Muscle of leg (tissue), 16 donors: ENCODE measurements at places on chromosomes 1 and 21. TPM values are rescaled to one million over a fixed set of nuclear protein-coding genes. Genes with fewer than 3 reads are reported as not detected.

DNA sequence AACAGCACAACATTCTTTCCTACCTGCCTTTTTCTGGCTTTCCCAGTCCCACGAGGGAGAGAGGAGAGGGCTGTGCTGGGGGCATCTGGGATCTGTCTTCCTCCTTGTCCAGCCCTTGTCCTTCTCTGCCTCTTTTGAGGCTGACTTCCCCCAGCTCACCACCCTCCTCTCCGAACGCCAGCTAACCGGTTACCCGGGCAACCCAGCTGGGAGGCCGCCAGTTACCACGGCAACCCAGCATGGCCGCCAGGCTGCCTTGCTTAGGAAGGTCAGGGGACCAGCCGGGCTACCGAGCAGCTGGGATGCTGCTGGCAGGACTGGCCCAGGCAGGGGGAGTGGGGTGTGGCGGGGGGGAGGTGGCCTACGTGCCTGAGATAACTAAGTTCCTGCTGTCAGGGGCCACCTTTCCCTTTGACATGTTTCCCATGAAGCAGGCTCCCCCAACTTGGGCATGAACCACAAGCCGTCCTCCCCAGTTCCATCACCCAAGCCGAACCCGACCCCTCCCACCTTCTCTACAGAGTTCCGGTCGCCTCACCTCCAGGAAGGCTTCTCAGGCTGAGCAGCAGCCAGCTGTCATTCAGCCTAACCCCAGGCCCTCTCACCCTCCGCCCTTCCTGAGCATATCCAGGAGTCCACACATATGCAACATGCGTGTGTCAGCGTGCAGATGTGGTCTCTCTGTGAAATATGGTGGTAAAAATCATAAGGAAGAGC is 8.7 kb downstream of the PLEKHA6 start:
- peak; percentile 84 for DNase-seq

DNA sequence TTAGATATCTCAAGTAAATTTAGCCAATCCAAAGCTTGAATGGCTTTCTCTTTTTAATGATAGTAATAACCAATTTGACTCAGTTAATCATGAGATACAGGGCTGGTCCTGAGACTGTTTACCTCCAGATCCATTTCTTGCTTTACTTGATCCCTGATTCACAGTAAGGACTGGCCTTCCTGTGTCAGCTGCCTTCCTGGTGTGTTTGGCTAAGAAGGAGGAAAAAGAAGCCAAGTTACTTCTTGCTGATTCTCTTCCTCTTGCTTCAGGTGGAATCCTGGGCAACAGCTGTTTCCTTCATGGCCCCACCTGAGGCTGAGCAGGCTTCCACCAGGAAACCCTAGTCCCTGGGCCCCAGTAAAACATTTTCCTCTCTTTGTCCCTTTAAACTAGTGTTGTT is 14.6 kb upstream of the RC3H1 start:
- peak; percentile 23 for DNase-seq

GRCh38 chr1:3058263-3059030 is 10.6 kb upstream of the PRDM16 start:
- DNase-seq = no peak

- DNase-seq = no peak
Observed at GRCh38 chr1:198241553-198241952, 84.8 kb downstream of the NEK7 start.

DNA sequence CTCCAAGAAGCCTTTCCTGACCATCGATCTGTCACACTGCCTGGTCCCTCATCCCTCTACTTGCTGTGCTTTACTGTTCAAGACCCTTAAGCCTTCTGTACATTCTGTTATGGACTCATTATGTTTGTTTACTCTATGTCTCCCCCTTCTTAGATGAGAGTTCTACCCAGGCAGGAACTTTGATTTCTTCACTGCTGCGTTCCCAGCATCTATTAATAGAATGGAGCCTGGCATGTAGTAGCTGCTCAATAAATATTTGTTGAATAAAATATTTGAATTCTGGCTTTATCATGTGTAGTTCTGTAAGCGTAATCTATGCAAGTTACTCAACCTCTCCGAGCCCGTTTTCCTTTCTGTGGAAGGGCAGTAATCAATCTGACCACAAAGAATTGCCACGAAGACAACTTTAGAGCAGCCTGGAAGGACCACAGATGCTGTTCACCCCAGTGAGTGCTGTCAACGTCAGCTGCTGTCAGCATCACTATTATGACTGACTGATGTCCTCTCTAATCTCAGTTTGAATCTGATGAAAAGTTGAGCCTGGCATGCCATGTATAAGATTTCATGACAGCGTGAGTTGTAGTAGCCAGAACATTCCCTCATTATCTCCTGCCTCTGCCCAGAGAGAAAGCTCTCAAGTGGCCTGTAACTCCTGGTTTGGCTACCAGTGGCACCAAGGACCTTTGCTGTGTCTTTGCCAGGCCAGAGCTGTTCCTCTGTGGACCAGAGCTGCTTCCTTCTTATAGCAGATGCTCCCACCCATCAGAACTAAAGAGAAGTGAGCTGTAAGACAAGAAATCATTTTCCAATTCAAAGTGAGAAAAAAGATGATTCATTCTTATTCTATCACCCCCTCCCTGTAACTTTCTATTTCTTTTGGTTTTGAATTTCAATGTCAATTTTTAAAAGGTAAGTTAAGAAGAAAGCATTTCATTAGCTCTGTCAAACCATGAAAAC is 94.5 kb downstream of the PRDM2 start:
- DNase-seq = no peak

GRCh38 chr1:162232034-162232711 is 144.5 kb downstream of the SPATA46 start:
- DNase-seq = no peak

DNA sequence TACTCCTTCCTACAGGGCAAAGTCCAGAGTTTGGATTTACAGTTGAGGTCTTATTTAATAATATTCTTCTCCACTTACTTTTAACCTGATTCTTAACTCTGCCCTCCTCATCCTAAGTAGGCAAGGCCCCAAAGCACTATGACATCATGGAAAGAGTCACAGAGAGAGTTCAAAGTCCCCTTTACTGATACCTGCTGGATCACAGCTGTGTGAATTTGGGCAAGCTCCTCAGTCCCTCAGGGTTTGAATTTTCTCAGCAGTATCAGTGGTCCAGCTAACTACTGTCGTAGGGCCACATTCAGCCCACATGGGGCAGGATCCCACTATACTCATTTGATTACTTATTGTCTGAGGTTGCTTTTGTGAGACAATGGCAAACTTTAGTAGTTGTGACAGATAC is 16.0 kb downstream of the TYW3 start:
- DNase-seq = no peak

DNA sequence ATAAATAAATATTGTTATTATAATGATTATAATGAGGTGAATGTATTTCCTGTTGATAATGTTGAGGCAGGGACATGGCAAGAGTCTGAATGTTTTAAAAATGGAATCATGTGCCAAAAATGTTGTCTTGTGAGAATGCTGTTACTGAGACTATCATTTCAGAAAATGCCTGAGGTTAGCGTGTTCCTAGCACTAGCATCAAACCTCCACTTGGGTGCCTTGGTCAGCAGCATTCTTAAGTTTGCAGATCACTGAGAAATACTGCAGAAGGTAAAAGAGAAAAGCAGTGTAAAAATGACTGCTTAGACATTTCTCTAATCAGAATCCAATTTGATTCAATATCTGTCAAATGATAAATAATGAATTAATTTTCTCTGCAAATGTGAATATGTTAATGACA is 50.8 kb downstream of the OLFM3 start:
- DNase-seq = no peak

DNA sequence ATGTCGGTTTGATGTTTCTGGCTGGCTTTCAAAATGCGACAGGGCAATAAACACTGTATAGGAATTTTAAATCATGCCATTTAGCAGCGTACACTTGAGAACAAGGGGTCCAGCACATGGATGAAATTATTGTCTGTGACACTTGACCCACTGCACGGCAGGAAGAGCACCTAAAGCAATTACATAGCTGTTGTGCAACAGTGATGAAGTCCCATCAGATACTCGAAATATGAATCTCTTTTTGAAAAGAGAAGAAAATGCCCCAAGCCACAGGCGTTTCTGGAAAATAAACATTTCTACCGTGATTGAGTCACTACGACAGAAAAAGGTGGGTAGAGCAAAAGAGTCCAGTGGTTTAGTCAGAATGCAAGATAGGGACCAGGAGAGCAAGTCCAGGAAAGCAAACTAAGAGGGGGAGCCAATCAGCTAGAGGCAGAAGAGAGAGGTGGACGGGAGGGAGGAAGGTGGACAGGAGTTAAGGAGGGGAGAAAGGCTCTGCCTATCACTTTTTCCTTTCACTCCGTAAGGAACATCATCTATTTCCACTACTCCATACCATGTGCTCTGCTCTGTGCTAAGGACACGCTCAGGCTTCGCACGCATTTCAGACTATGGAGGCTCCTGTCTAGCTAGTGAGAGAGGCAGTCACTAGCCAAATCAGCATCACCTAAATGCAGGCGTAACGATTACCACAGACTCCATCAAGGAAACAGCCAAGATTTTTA is 6.4 kb downstream of the DSCAM start:
- DNase-seq = no peak

DNA sequence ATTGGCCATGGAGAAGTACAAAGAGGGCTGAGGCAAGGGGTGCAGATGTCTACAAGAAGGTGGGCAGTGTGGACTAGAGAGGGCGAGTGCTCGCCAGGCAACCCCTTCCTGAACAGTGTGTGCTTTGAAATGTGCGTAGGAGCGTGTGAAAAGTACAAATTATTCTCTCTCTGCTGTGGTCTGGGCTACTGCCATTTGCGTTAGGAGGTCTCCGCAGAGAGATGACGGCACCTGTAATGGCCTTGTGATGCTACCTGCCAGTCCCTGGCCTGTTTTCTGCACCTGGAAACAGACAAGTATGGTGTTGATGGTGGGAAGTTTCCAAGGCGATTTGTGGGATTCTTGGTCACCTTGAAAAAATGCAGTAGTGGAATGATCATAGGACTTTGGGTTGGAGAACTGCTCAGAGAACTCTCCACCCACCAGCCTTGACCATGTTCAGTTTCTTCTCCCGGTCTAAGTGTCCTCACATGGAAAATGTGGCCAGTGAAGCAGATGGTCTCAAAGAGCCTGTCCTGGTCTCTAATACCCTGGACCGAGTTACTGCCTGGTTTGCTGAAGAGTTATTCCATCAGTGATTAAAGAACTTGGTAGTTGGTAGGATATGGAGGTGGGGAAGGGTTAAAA is 74.5 kb downstream of the MRPS6 start:
- DNase-seq = no peak

- DNase-seq = no peak
Observed at GRCh38 chr1:203655671-203656070, 29.0 kb downstream of the ATP2B4 start.

GRCh38 chr1:74246315-74246714 is 11.1 kb downstream of the TNNI3K start:
- no peak for DNase-seq

DNA sequence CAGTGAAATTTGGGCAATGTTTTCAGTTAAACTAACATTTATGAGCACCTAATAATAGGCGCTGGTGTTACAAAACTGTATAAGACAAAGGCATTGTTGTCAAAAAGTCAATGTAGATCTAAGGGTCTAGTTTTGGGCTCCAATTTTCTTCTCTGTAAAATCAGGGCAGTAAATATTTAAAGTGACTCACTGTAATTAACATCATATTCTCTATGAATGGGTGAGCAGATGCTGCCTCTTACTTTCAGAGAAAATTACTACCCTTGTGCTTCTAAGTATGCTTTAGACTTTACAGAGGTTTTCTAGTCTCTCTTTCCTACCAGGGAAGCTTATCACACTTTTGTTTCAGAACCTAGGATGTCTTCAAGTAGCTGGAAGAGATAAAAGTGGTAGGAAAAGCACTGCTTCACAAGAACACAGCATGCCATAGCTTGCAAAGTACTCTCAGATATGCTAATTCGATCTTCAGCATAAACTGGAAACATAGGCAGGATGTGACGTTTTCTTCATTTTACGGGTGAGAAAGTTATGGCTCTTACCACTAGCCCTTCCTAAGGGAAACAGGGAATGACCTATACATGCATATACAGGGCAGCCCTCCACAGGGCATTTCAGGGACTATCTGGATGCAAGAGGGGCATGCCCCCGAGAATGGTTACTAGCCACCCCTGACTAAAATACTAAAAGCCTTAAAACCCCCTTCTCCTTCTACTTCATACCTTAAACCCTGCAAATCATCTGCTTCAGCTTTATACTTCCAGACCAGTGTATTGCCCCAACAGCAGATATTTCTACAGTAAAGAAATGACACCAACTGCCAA is 2.6 kb downstream of the C1orf116 start:
- no peak for DNase-seq

- DNase-seq = no peak
Observed at GRCh38 chr1:25145775-25146393, 86.4 kb downstream of the SYF2 start.

- no peak for DNase-seq
Observed at GRCh38 chr1:59697150-59697800, 117.5 kb upstream of the HOOK1 start.

DNA sequence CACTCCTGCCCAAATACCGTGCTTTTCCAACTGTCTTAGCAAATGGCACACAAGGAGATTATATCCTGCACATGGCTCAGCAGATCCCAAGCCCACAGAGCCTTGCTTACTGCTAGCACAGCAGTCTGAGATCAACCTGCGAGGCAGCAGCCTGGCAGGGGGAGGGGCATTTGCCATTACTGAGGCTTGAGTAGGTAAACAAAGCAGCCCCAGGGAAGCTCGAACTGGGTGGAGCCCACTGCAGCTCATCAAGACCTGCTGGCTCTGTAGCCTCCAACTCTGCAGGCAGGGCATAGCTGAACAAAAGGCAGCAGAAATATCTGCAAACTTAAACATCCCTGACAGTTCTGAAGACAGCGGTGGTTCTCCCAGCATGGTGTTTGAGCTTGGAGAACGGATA is 70.1 kb upstream of the PTBP2 start:
- no peak for DNase-seq

DNA sequence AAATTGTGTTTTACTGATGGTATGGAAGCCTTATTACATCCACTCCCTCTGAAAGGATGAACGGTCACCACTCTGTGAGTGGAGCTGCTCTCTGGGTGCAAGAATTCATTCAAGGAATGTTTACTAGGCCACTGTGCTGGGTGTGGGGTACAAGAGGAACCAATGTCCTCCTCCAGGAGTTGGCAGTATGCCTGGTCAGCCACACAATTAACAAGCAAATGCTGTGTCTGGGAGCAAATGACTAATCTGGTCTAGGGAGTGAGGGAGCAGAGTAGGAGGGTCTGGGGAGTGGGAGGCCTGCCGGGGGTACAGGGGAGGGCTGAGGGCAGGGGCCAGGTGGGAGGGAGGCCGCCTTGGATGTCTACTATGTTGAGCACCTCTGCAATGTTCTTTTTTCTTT is 27.2 kb upstream of the TDRD10 start:
- DNase-seq = peak; percentile 44

GRCh38 chr1:94980582-94981574 is 54.0 kb upstream of the CNN3 start:
- DNase-seq = peak; percentile 72

DNA sequence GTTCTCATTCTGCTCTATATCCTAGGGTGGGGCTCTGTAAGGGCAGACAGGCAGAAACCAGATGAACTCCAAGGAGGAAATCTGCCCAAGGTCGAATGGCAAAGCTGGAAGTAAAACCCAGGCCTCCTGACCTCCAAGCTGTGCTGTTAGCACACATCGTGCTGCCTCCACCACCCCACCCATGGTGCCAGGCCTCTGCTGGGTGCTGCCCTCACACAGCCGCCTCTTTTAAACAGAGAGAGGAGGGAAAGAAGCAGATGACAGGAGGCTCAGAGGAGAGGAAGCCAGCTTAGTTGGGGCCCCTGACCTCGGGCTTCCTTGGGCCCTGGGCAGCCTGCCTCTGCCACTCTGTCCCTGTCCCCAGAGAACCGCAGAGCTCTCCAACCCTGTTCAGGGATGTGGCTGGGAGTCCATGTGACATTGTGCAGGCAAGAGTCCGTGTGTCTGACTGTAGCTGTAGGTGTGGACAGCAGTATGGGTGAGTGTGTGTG is 1.1 kb downstream of the SYNC start:
- DNase-seq = peak; percentile 29

Gene ORC1
- 2.9 TPM for polyA plus RNA-seq

Gene A3GALT2
- not detected for polyA plus RNA-seq

Gene MIXL1
- 0.56 TPM for polyA plus RNA-seq

Gene CFAP45
- 0.29 TPM for polyA plus RNA-seq
